ENCODE measurements at places on chromosomes 2 and 18. TPM values are rescaled to one million over a fixed set of nuclear protein-coding genes. Genes with fewer than 3 reads are reported as not detected.

The SLC35G4 gene
- total RNA-seq = not detected

The STK11IP gene
- total RNA-seq = 22.4 TPM

The SCN1A gene
- total RNA-seq = under 0.01 TPM

The PREPL gene
- 30.7 TPM for total RNA-seq

The ITPRIPL1 gene
- total RNA-seq = 1.3 TPM

The HDLBP gene
- total RNA-seq = 313 TPM

The UGT1A7 gene
- not detected for total RNA-seq

The GPN1 gene
- total RNA-seq = 24.1 TPM

The SERPINB12 gene
- total RNA-seq = not detected

The TRIM54 gene
- total RNA-seq = 65.9 TPM

The GKN2 gene
- total RNA-seq = not detected

Measured in cardiac muscle cell (in vitro differentiated cells and primary cell).